SJSA1 (cell line): ENCODE measurements at places on chromosomes 2 and 18.

GRCh38 chr18:69308619-69309018 is 92.1 kb upstream of the DOK6 start:
- DNase-seq: no peak

GRCh38 chr18:8996771-8997432 is 105.6 kb upstream of the NDUFV2 start:
- DNase-seq: no peak

GRCh38 chr2:155381436-155381835 is 682.9 kb downstream of the KCNJ3 start:
- no peak for DNase-seq

GRCh38 chr2:233013027-233013461 is at the start of gene NGEF:
NGEF (minus strand) TSS chr2:233013256; CDS start chr2:232974890, 38,366 bp downstream.
- DNase-seq: no peak

DNA sequence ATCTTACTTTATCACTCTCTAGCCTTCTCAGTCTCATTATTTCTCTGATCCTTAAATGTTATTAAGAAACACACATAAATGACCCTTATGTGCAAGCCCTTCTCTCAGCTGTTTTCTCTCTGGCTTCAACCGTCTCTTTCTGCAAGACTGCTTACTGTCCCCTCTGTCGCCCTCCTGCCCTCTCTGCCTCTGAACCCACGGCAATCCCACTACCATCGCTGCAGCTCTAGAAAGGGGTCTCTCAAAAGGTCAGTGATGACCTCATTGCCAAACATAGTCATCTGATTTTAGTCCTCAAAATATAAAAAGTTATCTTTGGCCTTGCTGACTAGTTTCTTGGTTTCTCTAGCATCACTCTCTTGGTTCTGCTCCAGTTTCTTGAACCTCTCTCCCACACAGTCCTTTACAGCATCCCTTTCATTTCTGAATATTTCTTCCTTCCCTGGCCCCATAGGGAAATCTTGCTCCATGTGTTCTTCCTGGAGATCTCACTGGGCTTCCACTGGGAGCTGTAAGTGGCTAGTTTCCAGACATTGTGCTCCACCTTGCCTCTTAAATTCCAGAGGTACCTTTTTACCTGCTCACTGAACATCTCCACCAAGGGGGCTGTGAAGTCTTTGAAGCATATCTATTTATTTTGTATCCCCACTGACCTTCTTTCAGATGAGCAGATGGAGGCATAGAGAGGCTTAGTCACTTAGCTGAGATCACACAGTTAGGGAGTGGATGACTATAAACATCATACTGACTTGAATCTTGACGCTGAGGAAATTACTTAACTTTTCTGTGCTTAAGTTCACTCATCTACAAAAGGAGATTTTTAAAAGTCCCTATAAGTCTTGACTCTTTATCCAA is 96.2 kb downstream of the PDE1A start:
- DNase-seq: no peak

GRCh38 chr2:88281302-88282217 is 111.4 kb downstream of the THNSL2 start:
- no peak for DNase-seq

DNA sequence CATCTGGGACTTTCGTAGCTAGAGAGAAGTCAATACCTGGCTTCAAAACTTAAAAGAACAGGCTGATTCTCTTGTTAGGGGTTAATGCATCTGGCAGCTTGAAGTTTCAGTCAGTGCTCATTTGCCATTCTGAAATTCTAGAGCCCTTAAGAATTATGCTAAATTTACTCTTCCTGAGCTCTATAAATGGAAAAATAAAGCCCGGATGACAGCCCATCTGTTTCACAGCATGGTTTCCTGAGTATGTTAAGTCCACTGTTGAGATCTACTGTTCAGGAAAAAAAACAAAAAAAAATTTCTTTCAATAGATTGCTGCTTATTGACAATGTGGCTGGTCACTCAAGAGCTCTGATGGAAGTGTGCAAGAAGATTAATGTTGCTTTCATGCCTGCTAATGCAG is 101.3 kb upstream of the RPE start:
- DNase-seq: no peak

DNA sequence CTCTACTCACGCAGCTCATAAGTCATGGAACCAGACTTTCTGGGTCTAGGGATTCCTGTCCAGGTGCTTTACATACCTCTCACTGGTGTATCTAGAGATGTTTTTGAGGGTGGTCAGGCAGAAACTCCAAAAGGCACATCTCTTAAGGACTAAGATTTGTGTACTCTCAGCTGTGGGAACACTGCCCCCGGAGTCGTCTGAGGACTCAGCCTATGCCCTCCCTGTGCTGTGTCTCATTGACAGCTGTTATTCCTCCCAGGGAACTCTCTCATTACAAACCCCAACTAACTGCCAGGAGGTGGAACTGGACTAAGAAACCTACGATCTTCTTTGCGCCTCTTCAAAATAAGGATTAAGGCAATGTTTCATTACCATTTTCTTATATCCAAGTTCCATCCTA is 293.9 kb upstream of the DLGAP1 start:
- DNase-seq: no peak

DNA sequence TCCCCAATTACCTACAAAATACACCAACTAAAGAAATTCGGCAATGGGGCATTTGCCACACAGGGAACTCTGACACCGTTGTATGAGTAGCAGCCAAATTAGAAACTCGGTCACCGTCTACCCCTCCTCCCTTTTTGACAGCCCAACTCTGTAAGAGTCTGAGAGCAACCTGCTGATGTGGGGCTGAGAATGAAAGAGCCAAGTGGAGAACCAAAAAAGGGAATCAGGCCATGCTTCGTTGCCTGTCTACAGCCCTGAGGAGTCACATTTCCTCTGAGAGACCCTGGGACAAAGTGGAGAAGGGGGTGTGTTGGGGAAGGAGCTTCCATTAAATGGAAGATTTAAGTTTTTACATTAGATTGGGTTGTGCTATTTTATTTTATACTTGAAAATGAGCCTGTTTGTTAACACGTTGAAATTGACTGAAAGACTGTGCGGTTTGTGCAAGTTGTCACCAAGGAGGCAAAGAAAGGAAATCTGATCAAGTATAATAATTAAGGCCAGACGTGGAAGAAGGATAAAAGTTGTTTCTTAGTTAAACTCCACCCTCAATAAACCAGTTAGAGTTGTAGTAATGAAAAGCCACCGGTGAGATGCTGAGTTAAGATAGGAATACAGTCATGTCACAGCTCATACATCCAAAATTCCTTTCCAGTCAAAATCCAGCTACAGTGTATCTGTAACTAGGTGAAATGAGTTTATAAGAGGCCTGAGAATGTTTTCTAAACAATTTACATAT is 131.7 kb upstream of the CREB1 start:
- DNase-seq: no peak

DNA sequence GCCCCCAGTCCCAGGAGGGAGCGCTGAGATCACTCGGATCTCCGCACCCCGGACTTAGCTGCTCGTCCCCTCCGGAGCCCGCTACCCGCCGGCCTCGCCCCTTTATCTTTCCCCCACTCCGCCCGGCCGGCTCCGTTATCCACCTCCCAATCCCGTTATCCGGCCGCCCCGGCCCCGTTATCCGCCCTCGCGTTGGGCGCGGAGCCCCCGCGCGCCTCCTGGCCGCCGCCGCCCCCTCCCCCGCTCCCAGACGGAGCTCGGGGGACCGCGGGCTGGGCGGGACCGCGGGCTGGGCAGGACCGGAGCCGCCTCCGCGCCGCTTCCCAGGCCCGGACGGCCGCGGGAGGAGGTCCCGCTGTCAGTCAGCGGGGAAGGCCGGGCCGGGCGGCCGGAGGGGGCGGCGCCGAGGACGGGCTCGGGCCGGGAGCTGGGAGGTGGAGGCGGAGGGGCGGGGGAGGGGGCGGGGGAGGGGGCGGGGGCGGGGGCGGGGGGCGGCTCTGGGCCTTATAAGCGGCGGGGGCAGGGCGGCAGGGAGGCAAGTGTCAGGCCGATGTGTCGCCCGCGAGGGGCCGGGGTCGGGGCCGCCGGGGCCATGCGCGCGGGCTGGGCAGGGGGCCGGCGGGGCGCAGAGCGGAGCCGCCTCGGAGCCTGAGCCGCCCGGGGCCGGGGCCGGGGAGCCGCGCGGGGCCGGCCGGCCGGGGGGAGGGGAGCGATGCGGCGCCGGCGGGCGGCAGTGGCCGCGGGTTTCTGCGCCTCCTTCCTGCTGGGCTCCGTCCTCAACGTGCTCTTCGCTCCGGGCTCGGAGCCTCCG is at the start of gene PKDCC:
PKDCC (plus strand) TSS at position 534 of the 811 bp plus-strand sequence; CDS start at position 713, 179 bp downstream.
- peak; percentile 84 for DNase-seq

GRCh38 chr2:86584151-86584913 is 21.1 kb upstream of the CHMP3 start:
- DNase-seq: no peak

- DNase-seq: no peak
Measured at GRCh38 chr2:136021406-136021805, 36.0 kb upstream of the DARS1 start.

- no peak for DNase-seq
Measured at GRCh38 chr2:78992451-78992806, 33.1 kb upstream of the REG3G start.

DNA sequence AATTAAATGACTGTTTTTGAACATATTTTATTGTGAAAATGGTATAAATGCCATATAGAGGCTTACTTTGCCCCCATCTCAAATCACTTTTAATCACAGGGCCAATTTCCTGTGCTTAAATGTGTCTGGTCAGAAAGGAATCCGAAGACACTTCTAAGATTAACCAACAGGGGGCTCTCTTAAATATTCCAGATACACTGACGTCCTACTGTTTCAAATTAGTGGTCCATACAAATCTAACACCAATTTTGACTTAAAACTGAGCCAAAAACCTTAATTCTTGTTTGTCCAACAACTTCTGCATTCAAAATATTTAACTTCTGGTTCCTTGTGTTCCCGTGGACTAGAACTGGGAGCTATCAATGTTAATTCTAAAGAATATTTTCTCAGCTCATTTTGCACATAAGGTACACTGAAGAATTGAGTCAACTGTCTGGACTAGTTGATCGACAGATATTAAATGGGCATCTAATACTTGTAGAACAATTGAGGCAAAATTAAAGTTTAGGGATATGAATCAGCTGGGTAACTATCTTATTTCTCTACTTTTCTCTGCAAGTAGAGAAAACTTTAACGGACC is 557.5 kb downstream of the ARHGAP15 start:
- DNase-seq: no peak
